ENCODE measurements at places on chromosomes 11 and 22.

DNA sequence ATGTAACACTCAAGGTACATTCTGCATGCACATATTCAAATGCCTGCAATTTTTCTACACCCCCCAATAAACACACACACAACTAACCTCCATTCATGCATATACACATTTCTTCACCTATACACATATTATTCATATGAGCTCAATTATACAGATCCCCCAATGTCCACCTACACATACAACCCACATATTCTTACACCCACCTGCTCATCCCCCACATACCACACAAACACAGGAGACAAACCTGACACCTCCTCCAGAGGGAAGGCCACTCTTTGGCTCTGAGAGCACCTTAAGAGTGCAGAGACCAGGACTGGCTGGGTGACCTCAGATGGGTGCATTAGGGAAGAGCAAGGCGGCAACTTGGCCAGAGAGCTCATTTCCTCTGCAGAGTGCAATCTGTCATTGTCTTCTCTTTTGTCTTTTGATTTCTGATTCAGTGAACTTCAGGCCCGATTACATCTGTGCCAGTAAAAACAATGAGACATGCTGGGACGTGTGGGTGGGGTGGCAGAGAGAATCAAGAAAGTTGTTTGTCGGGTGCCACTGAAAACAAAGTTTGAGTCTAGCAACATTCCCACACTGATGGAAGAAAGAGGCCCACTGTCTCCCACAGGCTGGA, 208.4 kb downstream of the NXPE2 start:
- no peaks in the 10 kb centered on the region for H3K27me3 ChIP-seq
- DNase-seq, result no peak
- H3K36me3 ChIP-seq, result no peaks in the 10 kb centered on the region
- no peak overlapping the region for H3K4me3 ChIP-seq

- DNase-seq, result no peak
- H3K27me3 ChIP-seq, result no peaks in the 10 kb centered on the region
- H3K4me3 ChIP-seq, result no peak overlapping the region
Measured at GRCh38 chr11:72924568-72925190, 110.5 kb downstream of the ATG16L2 start.

- no peaks in the 10 kb centered on the region for H3K4me1 ChIP-seq
- H3K27ac ChIP-seq, result no peak overlapping the region
- no peak for DNase-seq
- H3K27me3 ChIP-seq, result no peaks in the 10 kb centered on the region
Measured at GRCh38 chr11:76835928-76836612, 24.6 kb upstream of the ACER3 start.

DNA sequence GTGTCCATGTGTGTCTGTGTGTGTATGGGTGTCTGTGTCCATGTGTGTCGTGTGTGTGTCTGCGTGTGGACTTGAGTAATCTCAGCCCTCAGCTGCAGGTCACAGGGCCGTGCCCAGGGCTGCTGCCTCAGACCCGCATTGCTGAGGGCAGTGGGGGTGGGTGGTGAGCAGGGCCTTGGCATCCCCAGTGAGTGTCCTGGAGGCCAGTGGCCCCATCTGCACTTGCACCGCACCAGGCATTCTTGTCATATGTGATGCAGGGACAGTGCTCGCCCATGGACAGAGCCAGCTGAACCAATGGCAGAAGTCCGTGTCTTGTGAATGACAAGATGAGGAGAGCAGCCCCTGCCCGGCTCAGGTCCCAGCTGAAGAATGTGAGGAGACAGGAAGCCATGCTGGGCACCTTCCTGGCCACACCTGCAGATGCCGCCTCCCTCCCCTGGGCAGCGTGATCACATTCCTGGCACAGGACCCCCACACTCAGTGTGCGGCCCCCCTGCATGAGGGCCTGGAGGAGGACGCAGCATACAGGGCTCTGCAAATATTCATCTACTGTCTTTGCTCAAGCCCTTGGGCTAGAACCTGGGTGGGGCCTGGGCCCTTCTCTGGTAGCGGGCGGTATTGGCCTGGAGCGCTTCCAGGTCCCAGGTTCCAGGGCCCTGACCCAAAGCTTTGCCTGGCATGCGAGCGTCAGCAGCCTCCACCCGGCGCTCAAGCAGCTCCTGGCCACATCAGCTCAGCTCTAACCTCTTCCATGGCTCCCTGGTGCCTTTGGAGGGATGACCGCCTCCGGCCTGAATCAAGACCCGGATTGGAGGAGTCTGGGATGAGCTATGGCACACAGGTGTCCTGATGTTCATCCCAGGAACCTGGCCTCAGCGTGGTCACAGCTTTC, 3.9 kb downstream of the ALDH3B2 start:
- H3K4me3 ChIP-seq, result no peak overlapping the region
- H3K4me1 ChIP-seq, result no peaks in the 10 kb centered on the region
- H3K27me3 ChIP-seq, result no peaks in the 10 kb centered on the region

DNA sequence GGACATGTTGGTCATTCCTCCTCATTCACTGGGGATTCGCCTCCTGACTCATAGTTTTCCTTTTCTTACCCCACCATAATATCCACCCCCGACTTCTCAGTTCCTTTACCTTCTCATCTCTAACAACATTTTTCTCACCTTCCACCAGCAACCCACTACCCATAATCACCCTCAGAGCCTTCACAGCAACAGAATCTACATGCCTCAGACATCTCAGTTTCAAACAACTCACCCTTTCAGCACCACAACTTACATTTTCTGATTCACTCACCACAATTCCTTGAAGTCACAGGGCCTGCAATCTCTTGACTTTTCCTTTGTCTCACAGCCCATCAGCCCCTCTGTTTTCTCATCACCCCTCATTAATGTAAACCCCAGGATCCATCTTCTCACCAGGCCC, 2.3 kb upstream of the MTNR1B start:
- H3K4me1 ChIP-seq, result no peaks in the 10 kb centered on the region
- no peaks in the 10 kb centered on the region for H3K27me3 ChIP-seq
- no peak overlapping the region for H3K4me3 ChIP-seq
- H3K27ac ChIP-seq, result no peak overlapping the region

DNA sequence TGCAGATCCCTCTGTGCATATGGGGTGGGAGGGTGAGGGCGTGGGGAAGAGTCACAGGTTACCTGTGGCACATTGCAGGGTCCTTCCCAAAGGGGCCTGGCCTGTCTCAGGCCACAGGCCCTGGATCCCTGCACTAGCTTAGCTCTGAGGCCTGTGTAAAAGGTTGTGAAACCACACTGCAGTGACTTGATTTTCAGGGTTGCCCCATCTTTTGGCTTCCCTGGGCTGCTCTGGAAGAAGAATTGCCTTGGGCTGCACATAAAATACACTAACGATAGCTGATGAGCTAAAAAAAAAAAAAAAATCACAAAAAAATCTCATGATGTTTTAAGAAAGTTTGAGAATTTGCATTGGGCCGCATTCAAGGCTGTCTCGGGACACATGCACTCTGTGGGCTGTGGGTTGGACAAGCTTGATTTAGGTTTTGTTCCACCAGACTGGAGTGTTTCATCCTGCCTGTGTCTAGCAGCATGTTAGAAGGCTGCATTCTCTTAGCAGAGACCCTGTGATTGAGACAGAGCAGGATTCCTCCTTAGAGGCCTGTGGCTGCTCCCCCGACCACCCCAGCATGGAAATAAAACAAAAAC, 35.9 kb upstream of the TREH start:
- H3K4me3 ChIP-seq, result no peak overlapping the region
- no peaks in the 10 kb centered on the region for H3K4me1 ChIP-seq
- H3K36me3 ChIP-seq, result no peaks in the 10 kb centered on the region

DNA sequence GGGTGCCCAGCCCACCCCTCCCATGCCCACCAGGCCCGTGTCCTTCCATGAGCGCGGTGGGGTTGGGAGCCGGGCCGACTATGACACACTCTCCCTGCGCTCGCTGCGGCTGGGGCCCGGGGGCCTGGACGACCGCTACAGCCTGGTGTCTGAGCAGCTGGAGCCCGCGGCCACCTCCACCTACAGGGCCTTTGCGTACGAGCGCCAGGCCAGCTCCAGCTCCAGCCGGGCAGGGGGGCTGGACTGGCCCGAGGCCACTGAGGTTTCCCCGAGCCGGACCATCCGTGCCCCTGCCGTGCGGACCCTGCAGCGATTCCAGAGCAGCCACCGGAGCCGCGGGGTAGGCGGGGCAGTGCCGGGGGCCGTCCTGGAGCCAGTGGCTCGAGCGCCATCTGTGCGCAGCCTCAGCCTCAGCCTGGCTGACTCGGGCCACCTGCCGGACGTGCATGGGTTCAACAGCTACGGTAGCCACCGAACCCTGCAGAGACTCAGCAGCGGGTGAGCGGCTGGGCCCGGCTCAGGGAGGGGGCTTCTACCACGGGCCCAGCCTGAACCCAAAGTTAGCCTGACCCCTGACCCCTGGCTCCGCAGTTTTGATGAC, 3.0 kb downstream of the PKP3 start:
- no peaks in the 10 kb centered on the region for H3K36me3 ChIP-seq
- H3K27ac ChIP-seq, result no peak overlapping the region
- no peak for DNase-seq
- H3K27me3 ChIP-seq, result no peaks in the 10 kb centered on the region

DNA sequence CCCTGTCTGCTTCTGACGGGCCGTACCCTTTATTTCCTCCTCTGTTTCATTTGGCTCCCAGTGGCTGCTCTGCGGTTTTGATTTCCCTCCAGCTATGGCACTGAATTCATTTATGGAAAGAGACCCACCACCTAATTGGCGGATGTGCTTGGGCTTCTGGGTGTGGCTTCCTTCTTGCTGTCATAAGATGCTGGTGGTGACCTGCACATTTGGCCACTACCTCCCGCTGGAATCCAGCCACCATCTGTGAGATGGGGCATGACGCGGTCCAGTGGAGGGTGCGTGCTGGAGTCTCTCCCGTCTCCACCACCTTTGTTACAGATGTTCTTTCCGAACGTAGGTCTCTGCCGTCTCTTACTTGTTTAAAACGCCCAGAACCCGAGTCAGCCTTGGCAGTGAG, 47.7 kb upstream of the FADD start:
- H3K27ac ChIP-seq, result no peak overlapping the region
- peaks cover 44% of the 10 kb centered on the region for H3K36me3 ChIP-seq
- DNase-seq, result no peak
- H3K27me3 ChIP-seq, result no peaks in the 10 kb centered on the region
- no peak overlapping the region for H3K4me3 ChIP-seq
- H3K4me1 ChIP-seq, result peaks cover 4% of the 10 kb centered on the region

Data from thoracic aorta (tissue), 2 donors.